HS-5 (cell line): ENCODE measurements at places on chromosomes 2 and 18.

GRCh38 chr2:43026426-43027096 is 199.8 kb downstream of the ZFP36L2 start:
- no peak for DNase-seq

GRCh38 chr18:12883372-12883683 is 709 bp downstream of the PTPN2 start:
- no peak for DNase-seq

GRCh38 chr18:13389491-13390131 is 171.1 kb downstream of the LDLRAD4 start:
- no peak for DNase-seq

DNA sequence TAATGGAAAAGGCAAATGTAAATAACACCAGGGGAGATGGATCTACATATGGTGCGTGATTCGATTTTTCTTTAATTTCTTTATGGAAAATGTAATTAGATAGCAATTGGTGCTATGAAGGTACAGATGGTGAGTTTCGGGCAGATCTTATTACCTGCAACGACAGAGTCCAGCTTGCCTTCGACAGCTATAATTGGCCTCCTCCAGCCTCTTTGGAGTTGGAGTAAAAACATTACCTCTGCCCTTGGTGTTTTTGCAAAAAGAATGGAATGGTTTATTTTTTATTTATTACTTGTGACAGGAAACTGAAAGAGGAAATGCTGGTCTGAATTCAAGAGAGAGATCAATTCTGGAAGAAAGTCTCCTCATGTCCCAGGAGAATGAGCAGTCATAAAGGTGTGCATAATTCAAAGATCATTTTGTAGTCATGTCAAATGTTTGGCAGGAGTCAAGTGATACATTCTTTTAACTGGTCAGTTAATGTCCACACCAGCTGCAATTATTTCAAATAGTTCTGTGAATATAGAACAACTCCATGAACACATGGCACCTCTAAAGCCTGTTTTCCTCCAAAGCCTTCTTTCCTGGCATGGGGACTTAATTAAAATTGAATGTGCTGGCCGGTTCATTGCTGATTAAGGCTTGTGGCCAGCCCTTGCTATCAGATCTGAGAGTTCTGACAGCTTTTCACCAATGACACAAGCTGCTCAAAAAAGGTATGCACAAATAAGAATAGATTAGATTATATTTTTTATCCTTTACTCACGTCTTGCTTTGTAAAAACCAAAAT is 46.9 kb upstream of the KCNH7 start:
- DNase-seq: no peak

DNA sequence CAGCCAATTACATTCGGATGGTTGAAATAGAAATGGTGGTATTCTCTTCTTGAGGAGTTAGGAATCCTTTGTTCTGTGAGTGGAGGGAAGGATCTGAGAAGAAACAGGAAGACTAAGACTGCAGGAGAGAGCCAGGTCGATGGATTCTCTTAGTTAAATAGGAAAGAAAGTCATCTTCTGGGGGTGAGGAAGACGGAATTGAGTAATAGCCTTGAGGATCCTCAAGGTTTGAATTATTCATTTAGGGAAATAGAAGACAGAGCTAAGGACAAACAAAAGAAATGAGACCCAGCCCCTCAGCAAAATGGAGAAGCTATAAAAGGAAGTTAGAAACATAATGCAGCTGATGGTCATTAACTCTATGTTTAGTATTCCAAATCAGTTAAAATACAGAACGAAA is 1.8 kb downstream of the LAPTM4A start:
- no peak for DNase-seq

GRCh38 chr2:217227794-217228193 is 367.9 kb upstream of the TNP1 start:
- no peak for DNase-seq

DNA sequence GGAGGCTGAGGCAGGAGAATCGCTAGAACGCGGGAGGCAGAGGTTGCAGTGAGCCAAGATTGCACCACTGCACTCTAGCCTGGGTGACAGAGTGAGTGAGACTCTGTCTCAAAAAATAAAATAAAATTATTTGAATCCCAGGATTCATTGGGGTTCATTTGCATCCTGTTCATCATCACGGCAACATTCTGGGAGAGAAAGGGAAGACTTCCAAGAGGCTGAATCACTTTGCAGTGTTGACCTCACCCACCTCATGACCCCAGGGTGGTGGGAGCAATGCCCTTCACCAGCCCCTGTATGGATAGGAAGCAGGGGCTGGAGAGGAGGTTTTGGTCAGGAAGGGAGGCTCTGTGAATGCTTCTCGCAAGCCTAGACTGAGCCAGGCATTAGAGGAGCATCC is 195.6 kb downstream of the CTIF start:
- DNase-seq: no peak

DNA sequence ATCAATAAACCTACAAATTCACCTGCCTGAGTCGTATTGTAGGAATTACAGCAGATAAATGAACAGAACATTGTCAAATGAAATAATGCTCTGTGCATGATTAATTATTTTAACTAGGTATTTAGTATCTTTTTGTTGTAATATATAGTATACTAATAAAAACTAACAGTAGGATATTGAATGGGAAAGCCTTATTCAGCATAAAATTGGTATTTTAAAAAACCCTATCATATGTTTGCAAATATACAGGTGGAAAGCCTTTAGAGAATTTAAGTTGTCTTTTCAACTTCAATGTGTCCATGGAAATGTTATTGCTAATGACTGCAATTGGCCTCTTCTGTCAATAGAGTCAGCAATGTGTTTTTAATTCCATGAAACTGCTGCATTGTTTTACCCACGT is 40.8 kb upstream of the SLC35F5 start:
- no peak for DNase-seq

DNA sequence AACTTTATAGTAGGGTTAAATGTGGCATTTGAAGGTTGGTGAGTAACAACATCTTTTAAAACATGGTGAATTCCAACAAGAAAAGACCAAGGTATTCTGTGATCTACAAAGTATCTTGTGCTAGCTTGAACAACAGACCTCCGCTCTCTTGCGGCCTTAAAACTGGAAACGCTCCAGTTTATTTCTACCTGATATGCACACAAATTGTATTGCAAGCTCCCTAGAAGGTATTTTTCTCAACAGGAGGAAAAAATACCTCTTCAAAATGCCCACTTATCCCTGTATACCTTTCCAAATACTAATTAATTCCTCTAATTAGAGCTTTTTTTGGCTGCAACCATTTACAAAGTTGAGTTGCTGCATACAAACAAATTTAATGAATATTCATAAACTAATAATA is 69.5 kb downstream of the KCNH7 start:
- DNase-seq: no peak

DNA sequence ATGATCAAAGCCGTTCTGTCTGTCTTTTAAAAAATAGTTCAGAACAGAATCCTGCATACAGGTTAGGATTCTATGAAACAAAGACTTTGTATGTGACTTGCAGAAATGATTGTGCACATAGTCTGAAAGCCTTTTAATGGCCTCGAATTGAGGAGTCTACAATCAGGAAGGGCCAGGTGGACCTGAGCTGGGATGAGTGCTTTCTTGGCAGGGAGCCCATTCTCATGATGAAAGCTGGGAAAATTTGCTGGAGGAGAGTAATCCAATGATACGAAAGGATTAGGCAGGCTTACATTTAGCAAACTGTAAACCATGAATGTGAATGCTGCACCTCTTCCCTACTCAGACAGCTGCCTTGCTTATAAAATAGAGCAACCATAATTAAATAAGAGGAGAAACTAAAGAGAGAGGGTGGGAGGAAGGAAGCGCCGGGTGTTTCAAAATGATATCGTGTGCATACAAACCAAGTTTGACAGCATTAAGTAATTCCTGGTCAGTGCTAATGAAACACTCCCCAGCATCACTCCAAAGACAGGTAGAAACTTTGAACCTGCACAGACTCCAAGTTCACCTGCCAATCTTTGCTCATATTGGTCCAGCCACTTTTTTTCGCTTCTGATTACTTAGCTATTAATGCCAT is 23.7 kb upstream of the CXCR4 start:
- no peak for DNase-seq

- no peak for DNase-seq
Observed at GRCh38 chr2:65294701-65295100, 67.1 kb downstream of the ACTR2 start.

DNA sequence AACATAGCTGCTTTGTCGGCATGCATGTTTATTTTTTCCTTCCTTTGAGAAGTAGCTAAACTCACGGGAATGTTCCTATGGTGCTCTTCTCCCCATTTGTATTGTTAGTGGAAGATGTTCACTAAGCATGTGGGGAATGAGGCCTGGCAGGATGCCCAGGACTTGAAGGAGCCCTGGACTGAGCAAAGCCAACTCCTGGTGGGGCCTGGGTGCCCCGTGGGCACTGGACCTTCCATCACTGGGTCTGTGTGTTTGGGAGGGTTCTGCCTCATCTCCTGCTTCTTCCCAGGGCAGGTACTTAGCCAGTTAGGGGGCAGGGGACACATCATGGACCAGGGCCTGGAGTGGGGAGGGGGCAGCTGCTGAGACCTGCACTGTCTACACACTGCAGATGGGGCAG is 49.3 kb downstream of the ACAA2 start:
- no peak for DNase-seq

GRCh38 chr2:169649278-169649677 is 44.9 kb downstream of the CFAP210 start:
- no peak for DNase-seq

DNA sequence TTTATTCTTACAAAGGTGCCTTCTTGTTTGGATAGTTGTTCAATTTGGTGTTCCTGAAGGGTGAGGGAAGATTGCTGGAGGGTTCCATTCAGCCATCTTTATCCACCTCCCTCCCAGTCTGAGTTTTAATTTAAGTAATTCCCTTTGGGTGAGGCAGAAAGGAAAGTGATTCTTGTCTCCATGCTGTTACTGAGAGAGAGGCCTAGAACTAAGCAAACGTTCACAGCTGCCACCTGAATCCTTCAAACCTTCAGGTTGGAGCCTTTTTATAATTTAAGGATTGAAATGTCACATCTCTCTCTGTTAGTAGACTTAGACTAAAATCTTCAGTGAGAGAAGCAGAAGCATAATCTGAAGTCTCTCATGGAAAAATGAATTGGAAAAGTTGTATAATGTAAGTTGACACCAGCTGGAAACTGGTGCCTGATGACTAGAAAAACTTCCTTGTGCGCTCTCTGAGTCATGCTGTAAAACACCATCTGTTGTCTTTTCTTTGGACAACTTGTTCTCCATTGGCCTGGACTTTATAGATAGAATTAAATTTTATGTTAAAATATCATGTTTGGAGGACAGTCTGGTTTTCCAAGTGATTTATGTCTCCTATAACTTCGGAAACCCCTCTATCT is 14.6 kb downstream of the STRADB start:
- peak; percentile 56 for DNase-seq

- DNase-seq: no peak
Observed at GRCh38 chr2:174614261-174614660, 16.7 kb upstream of the WIPF1 start.

GRCh38 chr2:105521176-105521575 is 122.3 kb upstream of the FHL2 start:
- DNase-seq: no peak

GRCh38 chr2:201915446-201915845 is 109.1 kb downstream of the CDK15 start:
- no peak for DNase-seq

- no peak for DNase-seq
Observed at GRCh38 chr18:47345291-47345690, 93.8 kb upstream of the SKOR2 start.

DNA sequence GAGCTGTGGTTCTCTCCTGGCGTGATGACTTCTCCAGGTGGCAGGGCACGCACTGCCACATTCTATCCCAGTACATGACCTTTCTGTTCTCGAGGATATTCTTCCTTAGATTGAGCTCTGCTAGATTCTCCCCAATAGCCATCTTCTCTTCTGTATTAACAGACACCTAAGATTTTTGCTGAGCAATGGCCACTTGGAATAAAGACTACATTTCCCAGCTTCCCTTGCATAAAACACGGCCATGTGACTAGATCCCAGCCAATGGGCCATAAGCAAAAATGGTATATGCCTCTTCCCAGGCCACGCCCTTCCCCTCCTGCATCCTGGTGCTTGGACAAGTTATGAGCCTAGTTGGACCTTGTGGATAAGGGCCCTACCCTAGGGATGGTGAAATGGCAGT is 82.1 kb downstream of the EIF2AK3 start:
- DNase-seq: no peak

DNA sequence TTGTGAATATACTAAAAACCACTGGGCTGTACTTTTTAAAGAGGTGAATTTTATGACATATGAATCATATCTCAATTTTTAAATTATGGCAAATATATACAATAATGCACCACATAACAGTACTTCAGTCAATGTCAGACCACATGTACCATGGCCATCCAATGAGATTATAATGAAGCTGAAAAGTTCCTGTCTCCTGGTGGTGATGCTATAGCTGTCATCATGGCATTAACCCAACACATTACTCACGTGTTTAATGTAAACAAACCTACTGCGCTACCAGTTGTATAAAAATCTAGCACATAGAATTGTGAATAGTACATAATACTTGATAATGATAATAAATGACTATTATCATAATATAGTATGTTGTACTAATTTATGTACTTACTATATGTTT is 77.6 kb upstream of the ID2 start:
- DNase-seq: peak; percentile 6

GRCh38 chr2:36559221-36559942 is 38.6 kb downstream of the FEZ2 start:
- no peak for DNase-seq

DNA sequence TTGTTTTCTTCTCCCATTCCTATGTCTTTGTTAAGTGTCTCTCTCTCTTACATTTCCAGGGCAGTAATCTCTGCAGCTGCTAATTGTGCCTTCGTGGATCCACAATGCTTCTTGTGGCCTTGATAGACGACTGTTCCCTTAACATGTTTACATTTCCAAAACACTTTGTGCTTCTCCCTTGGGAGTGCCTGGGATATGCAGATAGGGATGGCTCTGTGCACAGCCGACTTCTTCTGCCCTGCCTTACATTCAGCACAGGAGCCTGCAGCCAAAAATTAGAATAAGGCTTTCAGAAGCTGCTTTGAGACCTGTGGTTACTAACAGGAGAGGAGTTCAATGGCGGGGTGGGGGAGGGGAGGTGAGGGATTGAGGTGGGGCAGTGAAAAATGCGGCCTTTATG is 328.9 kb downstream of the TDRD15 start:
- DNase-seq: no peak
